Activated CD8-positive, alpha-beta memory T cell treated with anti-CD3 and anti-CD28 coated beads for 1 hour (primary cell): ENCODE measurements at places on chromosomes 3 and 15.

DNA sequence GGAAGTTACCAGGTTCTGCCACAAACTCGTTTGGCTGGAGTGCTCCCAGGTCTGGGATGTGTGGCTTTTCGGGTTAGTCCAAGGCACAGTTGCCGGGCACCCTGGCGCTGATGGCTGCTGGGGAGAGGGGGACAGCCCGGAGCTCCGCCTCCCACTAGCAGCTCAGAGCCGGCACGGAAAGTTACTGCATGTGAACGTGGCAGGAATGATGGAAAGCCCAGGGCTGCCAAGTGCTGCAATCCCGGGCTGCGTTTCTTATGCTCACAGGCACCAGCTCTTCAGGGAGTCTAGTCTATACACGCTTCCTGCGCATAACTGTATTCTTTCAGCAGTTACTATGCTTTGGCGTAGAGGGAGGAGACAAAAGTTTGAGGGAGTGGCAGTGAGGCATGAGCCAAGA is 141.8 kb upstream of the ICE2 start:
- DNase-seq, result no peak

- DNase-seq, result no peak
Observed at GRCh38 chr3:45041666-45042065, 15.6 kb downstream of the CLEC3B start.

DNA sequence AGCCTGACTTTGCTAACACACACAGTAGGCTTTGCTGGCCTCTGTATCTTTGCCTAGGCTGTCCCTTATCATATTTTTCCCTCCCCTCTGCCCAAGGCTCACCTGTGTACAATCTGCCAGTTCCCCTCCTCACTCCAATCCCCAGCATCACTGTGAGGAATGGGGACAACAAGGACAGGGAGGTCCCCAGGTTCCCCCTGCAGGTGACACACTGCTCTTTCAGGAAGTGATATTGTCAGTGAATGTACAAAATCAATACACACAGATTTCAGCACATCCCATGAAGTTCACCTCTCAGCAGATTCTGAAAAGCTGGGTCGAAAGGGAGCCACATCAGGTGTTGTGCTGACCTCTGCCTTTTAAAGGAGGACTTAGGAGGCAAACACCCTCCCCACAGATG is 177.5 kb downstream of the RAB11A start:
- DNase-seq, result no peak

- DNase-seq, result no peak
Observed at GRCh38 chr3:148068466-148068865, 629.2 kb upstream of the AGTR1 start.

- no peak for DNase-seq
Observed at GRCh38 chr3:23696842-23697241, 108.9 kb upstream of the UBE2E1 start.
